ENCODE measurements at places on chromosomes 3 and 15.

GRCh38 chr3:140152851-140153639, 218.1 kb downstream of the CLSTN2 start:
- no peak for DNase-seq

GRCh38 chr3:173135059-173135458, 6.0 kb downstream of the SPATA16 start:
- DNase-seq = peak; percentile 43

- no peak for DNase-seq
Measured at GRCh38 chr3:8903191-8903590, 60.1 kb downstream of the RAD18 start.

DNA sequence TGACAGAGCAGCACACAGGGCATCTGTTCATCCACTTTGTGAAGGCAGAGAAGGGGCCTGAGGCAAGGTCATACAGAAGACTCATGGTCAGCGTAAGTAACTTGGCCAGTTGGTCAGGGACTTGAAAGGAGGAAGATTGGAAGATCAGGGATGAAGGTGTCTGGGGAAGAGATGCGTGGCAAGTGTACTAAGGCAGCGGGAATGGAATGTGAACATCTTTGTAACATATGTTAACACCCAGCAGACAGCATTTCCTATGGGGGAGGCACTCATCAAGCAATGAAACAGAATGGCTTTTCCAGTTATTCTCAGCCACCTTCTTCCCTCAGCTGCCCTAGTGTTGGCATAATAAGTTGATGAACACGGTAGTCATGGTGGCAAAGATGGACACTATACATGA, 7.8 kb upstream of the RFC4 start:
- DNase-seq = no peak

- DNase-seq = peak; percentile 0
Measured at GRCh38 chr15:95693917-95694316, 636.6 kb upstream of the NR2F2 start.

DNA sequence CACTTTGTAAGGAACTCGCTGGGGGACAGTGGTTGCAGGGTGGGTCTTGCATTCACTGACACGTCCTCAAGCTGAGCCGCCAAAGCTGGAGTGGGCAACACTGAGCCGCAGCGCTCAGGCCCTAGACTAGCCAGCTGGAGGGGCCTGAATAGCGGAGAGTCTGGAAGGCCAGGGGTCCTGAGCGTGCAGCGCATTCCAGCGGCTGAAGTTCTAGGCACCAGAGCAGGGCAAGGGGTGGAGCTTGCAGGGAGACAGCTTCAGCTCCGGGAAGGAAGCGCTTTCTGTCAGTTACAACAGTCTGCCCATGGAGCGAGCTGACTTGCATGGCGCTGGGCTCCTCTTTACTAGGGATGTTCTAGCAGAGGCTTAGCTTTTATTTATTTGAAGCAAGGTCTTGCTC, 2.7 kb downstream of the MAP6D1 start:
- DNase-seq = no peak

- DNase-seq = no peak
Measured at GRCh38 chr15:43094416-43095030, 11.3 kb downstream of the UBR1 start.

GRCh38 chr3:67686069-67686468, 31.7 kb upstream of the SUCLG2 start:
- DNase-seq = no peak

- DNase-seq = no peak
Measured at GRCh38 chr3:77342688-77343087, 302.8 kb downstream of the ROBO2 start.

DNA sequence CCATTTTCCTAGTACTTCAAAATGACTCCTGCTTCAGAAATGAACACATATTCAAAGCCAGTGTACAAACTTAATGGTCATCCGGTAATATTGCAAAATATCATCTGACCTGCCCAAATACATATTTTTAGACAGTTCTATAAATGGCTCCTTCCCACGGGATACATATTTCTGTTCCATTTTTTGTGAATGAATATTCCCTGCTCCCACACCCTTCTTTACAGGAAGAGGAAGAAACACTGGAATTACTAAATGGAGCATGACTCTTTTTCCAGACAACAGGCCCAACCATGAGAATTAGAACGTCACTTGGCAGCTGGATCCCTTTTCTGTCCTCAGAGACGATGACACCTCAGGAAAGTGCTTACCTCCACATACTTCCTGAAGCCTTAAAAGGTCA, 38.0 kb upstream of the CBLB start:
- no peak for DNase-seq

GRCh38 chr3:188309437-188310269, 155.7 kb downstream of the LPP start:
- no peak for DNase-seq

- peak; percentile 3 for DNase-seq
Measured at GRCh38 chr15:96774216-96774615, 443.7 kb downstream of the NR2F2 start.

DNA sequence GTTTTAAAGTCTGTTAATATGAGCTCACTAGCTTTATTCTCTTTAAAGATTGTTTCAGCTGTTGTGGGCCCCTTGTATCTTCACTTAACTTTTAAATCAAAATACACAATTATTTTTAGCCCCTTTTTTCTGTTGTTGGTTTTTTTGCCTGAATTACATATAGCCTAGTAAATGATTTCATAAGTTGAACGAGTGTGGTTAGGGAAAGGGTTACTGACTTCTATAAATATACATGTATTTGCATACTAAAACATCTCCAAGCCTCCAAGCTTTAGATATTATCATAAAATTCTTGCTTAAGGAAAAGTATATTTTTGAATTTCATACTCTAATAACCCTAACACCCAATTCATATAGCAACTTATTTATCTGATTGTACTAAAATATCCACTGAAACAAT, 73.2 kb upstream of the ARL6 start:
- no peak for DNase-seq

GRCh38 chr3:55728461-55729100, 241.5 kb upstream of the WNT5A start:
- no peak for DNase-seq

DNA sequence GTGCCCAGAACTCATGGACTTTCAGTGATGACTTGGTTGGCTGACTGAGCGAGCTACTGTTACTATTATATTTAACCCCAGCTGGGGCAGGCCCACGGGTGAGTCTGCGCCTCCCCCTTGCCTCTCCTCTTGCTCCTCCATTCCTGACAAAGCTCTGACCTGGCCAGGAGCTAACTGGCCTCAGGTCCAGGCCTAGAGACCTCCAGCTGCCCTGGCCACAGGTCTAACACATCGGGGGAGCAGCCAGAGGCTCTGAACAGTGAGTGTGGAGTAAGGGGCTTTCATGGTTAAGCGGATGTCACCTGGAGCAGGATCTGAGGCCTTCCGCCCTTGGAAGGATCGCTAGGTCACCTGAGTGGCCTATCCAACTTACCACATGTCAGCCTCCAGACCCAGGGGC, 96.3 kb upstream of the HERC1 start:
- no peak for DNase-seq

DNA sequence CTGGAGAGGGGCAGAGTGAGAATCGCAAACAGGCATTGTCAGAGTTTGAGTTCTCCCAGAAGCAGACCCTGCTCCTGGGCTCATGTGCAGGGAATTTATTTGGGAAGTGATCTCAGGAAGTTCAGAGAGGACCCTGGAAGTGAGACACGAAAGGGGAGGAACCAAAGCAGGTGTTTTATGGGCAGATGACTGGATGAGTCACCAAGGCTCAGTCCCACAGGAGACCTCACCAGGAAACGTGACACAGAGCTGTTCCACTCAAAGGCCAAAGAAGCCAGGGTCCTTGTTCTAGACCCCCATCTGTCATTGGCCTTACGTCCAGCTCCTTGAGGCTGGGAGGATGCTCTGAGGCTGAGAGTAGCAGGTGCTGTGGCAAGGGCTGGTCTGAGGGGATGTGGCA, 43.4 kb upstream of the SEC22A start:
- no peak for DNase-seq

GRCh38 chr3:48294611-48295263, 38.7 kb downstream of the SPINK8 start:
- DNase-seq = no peak

- DNase-seq = no peak
Measured at GRCh38 chr3:158273656-158274055, 163.8 kb downstream of the RSRC1 start.

GRCh38 chr15:71013446-71013845, 101.8 kb upstream of the THSD4 start:
- no peak for DNase-seq

DNA sequence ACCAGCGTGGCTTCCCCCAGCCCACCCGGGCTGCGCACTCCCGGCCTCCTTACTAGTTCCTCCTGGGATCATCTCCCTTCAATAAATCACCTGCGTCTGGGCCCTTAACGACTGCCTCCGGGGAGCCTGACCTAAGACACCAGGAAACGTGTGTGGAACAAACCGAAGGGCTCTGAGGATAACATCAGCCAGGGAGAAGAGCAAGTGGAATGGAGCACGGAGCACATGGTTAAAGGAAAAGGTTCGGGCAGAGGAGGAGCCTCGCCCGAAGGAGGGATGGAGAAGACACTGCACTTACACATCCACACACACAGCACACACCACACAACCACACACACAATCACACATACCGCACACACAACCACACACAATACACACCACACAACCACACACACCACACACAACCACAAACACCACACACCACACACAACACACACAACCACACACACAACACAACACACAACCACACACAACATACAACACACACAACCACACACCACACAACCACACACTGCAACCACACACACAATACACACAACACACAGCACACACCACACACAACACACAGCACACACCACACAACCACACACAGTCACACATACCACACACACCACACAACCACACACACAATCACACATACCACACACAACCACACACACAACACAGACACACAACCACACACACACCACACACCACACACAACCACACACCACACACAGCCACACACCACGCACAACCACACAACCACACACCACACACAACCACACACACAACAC, 24.7 kb downstream of the CPN2 start:
- no peak for DNase-seq

DNA sequence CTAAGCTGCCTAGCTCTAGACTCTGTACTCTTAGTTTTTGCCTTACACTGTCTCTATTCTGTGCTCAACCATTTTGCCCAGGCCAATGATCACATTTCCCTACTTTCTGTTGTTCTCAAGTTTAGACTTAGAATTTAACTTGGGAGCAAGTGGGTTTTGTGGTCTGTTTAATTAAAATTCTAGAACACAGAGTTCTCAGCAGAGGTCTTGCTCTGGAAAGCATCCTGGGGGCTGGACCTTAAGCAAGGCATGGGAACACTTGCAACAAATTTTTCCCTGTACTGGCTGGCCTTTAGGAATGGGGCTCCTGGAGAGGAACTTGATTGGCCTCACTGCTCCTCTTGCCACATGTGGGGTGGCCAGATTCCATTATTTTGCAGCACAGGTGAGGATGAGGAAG, 236.3 kb upstream of the LRTM1 start:
- DNase-seq = no peak

DNA sequence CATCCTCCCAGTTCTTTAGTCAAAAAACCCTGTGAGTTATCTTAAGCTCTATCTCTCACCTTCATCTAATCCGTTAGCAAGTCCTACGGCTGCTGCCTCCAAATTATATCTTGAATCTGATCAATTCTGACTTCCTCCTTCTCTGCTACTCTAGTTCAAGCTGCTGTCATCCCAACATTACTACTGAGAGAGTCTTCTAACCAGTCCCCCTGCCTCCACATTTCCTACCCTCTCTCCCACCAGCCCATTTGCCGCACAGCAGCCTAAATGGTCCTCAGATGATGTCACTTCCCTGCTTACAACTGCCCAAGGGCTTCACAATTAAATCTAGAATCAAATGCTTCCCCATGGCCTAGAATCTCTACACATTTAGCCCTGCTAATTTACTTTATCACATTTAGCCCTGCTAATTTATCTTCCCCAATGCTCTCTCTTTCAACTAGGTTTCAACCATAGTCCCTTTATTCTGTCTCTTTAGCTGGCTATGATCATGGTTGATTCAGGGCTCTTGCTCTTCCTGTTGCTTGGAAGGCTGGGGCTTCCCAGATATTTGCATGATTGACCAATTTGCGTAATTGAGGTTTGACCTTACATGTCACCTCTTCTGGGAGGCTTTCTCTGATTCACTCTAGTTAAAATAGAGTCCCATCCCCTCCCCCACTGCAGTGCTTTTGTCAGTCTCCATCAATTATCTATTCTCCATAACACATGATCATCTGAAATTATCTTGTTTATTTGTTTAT, 11.0 kb upstream of the ARL14 start:
- DNase-seq = peak; percentile 82

- no peak for DNase-seq
Measured at GRCh38 chr3:46122091-46122490, 86.0 kb downstream of the CCR1 start.

GRCh38 chr15:88799341-88799740, 3.9 kb upstream of the ACAN start:
- no peak for DNase-seq

GRCh38 chr3:167913219-167913835, 177.8 kb downstream of the SERPINI1 start:
- no peak for DNase-seq

DNA sequence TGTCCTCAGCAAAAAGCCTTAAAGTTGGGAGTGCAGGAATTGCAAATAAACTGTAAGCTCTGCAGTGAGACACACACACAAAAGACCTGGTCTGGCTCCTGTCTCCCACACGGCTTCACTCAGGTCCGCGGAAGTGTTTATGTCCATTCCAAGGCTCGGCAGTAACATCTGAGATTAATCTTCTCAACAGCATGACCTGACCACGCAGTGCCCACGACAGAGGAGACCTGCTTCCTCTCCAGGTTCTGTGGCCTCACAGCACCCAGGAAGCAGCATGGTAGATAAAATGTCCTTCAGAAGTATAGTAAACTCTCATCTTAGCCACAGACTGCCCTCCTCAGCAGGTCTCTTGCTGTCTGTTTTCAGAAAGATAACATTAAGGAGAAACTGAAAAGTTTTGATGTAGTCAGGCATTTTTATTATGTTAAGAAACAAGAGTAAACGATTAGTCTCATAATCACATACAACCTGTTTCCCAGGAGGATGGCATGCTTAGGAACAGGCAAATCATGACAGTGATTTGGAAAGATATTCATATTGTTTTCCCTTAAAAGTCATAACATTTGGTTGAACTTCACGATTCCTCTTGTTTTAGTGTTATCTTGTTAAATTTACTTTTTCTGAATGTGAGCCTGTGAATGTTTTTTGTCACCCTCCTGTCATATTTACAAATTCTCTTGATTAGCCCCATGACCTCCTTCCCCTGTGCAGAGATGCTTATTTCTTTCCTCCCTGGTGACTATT, 34.6 kb downstream of the CD200R1L start:
- DNase-seq = no peak

GRCh38 chr3:58234516-58234931, 3.1 kb upstream of the ABHD6 start:
- peak; percentile 13 for DNase-seq

Measured in kidney glomerular epithelial cell (primary cell).